HFFc6 (cell line): ENCODE measurements at places on chromosomes 3 and 15. TPM values are rescaled to one million over a fixed set of nuclear protein-coding genes. Genes with fewer than 3 reads are reported as not detected.

- H3K27ac ChIP-seq, result no peak overlapping the region
- H3K4me1 ChIP-seq, result no peaks in the 10 kb centered on the region
- no peak for DNase-seq
- H3K4me3 ChIP-seq, result no peak overlapping the region
- no peaks in the 10 kb centered on the region for H3K27me3 ChIP-seq
- no peaks in the 10 kb centered on the region for H3K36me3 ChIP-seq
These were observed 109.9 kb upstream of the ST8SIA2 start for GRCh38 chr15:92283813-92284212.

DNA sequence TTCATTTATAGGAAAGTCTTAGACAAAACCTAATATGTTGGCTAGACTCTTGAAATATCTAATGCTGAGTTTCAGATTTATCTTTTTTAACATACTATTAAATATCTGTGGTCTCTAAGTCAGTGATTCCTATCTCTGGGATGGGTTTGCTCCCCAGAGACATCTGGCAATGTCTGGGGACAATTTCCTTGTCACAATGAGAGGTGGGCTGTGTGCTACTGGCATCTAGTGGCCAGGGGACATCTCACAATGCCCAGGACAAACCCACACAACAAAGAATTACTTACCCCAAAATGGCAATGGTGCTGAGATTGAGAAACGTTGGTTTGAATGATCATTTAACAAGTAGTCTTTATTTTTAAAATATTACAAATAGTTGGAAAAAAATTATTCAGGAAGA lies 602.1 kb downstream of the MAGI1 start:
- no peaks in the 10 kb centered on the region for H3K4me1 ChIP-seq
- DNase-seq, result no peak
- peaks cover 10% of the 10 kb centered on the region; the same call in 1 of the 2 replicates for H3K36me3 ChIP-seq
- no peaks in the 10 kb centered on the region for H3K27me3 ChIP-seq
- no peak overlapping the region for H3K27ac ChIP-seq
- no peak overlapping the region for H3K4me3 ChIP-seq

- H3K36me3 ChIP-seq, result no peaks in the 10 kb centered on the region; the same call in 1 of the 2 replicates
- H3K27ac ChIP-seq, result no peak overlapping the region
- H3K4me3 ChIP-seq, result no peak overlapping the region
- no peaks in the 10 kb centered on the region for H3K4me1 ChIP-seq
These were observed 40.9 kb upstream of the ADAMTSL3 start for GRCh38 chr15:83612898-83613635.

GRCh38 chr3:30596152-30596551 lies 10.2 kb upstream of the TGFBR2 start:
- DNase-seq, result peak; percentile 43
- peaks cover 6% of the 10 kb centered on the region; the same call in 1 of the 2 replicates for H3K36me3 ChIP-seq

Gene TNNC1
- total RNA-seq, result not detected in 3 replicates
